Activated T-helper 1 cell treated with Interleukin-2 at 50 U/mL for 16 hours (primary cell): ENCODE measurements at places on chromosomes 1 and 21.

- peak; percentile 92 for DNase-seq
Observed at GRCh38 chr1:235128456-235129328, at the start of gene TOMM20. Gene TOMM20, minus strand, starts transcription at chr1:235128837. Its CDS starts 122 bp downstream, at chr1:235128715.

DNA sequence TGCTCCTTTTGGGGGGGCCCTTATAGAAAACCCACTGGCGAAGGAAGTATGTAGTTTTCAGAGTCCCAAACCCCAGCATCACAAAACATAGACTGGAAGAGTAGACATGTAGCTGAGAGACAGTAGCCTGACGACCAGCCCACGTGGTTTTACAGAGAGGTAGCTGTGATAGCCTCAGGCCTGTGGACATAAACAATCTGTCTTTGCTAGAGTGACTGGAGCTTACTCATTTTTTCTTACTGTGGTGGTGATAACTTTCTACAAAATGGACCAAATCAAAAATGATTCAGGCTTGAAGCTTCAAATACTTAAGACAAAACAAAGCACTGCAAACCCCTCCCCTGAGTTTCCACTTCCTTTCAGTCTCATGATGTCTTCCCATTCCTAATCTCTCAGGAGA is 497.0 kb downstream of the RWDD3 start:
- no peak for DNase-seq

DNA sequence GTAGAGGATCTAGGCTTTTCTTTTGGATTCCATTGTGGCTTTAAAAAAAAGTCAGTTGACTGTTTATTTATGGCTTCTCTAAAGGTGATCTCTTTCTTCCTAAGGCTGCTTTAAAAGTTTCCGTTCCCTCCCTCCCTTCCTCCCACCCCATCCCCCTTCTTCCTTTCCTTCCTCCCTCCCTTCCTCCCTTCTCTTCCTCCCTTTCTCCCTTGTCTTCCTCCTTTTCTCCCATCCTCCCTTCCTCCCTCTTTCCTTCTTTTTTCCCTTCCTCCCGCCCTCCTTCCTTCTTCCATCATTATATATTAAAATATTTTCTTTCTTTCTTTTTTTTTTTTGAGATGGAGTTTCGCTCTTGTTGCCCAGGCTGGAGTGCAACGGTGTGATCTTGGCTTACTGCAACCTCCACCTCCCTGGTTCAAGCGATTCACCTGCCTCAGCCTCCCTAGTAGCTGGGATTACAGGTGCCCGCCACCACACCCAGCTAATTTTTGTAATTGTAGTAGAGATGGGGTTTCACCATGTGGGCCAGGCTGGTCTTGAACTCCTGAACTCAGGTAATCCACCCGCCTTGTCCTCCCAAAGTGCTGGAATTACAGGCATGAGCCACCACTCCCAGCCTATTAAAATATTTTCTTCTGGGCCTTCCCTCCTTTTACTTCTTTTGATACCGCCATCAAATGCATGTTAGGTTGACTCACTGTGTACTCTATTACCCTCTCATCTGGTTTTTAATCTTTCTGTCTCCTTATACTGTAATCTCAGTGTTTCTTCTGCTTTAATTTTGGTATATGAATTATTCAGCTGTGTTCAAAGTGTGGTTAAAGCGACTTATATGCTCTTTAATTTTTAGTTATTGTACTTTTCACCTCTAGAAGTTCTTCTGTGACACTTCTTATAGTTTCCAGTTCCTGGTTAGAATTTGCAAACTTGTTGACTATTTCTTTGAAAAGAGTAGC is 59.2 kb upstream of the ATP5PO start:
- DNase-seq, result no peak

DNA sequence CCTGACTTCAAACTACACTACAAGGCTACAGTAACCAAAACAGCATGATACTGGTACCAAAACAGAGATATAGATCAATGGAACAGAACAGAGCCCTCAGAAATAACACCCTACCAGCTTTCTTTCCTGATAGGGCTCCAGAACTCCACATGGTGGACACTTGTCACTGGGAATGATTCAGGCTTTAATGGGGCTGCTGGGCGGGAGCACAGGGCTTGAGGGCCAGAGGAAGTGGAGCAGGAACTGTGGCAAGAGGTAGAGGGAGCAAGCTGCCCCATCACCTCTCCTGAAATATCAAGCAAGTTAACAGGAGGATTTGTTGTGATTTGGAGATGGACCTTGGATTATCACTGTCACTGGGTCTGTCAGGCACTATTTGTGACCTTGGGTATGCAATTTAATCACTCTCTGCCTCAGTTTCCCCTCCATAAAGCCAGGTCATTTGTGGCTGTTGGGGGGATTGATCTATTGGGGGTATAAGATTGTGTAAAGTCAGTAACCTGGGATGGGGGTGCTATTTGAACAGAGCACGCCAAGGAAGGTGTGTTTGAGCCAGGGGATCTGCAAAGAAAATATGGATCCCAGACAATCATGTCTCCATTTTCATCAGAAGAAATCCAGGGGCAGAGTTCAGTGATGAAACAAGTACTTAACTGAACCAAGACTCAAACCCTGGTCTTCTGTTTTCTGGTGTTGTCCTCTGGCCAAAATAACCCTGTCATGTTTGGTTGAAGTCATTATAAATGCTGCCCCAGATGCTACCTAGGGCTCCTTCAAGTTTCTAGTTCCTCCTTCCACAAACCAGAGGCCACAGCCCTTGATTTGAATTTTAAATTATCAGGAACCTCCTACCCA is 25.2 kb downstream of the ETS2 start:
- no peak for DNase-seq

GRCh38 chr1:232589812-232590743 is 39.9 kb downstream of the SIPA1L2 start:
- DNase-seq, result no peak

GRCh38 chr1:242425232-242425631 is 99.3 kb downstream of the PLD5 start:
- DNase-seq, result no peak
